HS-5 (cell line): ENCODE measurements at places on chromosomes 13 and 19.

DNA sequence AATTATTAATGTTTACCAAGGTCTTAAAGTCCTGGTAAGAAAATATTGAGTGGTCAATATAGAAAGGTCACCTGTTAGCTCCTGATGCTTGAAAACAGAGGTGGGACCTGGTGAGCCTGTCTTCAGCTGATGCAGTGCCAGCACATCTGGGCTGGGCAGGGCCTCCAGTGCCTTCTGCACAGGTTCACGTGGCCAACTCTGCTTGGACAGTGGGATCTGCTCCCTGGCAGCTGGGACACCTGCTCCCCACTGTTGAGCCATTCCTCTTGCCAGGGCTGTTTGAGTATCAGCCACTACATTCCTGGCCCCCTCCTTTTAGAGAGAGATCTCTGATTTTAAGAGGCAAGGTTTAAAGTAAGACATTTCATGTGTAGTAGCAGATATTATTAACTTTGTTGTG lies 135.0 kb downstream of the TM9SF2 start:
- DNase-seq: no peak

- DNase-seq: no peak
These were observed 4.2 kb downstream of the KLK3 start for GRCh38 chr19:50858886-50859285.

DNA sequence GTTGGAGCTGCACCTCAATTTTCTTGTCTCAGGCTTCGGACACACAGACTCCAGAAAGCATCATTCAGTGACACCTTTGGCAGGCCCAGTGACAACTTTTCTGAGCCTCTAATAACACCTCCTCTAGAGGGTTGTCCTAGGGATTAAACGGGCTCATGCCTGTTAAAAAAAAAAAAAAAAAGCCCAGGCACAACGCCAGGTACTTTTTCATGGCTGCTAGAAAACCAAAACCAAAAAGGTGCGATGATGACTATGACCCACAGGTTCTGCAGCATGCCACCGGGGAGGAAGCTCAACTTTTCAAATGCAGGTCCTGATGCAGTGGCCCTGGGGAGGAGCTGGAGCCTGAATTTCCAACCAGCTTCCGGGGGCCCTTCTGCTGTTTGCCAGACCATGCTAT lies 184.2 kb downstream of the ABCC4 start:
- DNase-seq: no peak

DNA sequence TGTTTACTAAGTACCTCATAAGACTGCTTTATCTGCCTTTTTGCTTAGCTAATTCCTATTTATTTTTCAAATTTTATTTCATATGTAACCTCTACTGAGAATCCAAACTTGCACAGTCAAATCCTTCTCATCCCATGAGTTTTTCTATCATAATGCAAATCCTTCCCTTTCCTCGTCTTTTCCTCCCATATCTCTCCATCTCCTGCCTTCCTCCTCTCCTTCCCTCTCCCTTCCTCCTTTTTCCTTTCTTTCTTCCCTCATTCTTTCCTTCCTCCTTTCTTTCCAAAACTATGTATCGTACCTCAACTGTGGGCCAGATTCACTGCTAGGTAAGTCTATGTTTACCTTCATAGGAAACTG lies 201.4 kb upstream of the TMTC4 start:
- DNase-seq: no peak
